Karpas-422 (cell line): ENCODE measurements at places on chromosomes 3 and 15. TPM values are rescaled to one million over a fixed set of nuclear protein-coding genes. Genes with fewer than 3 reads are reported as not detected.

SNRPN gene
- 116 and 173 TPM in 2 replicates for total RNA-seq

CDC25A gene
- total RNA-seq, result 12.9 and 17.1 TPM in 2 replicates

GRCh38 chr3:100151024-100151707 lies 36.9 kb upstream of the FILIP1L start:
- DNase-seq, result no peak

ZNF385D gene
- total RNA-seq, result not detected in 2 replicates

DNA sequence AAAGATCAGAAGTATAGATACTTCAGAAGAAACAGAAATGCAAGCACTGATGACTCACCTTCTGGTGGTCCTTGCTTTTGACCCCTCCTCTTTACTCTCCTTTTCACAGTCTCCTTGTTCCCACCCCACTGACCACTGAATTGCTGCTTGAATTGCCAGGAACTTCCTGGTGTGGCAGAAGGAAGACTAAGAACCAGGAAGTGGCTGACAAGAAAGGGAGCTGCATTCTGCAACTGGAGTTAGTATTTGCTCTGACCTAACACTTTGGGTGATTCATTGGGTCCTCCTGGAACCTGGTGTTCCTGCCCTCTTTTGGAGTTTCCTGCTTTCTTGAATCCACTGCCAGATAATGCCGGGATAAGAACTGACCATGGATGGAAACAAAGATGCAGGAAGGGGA lies 23.0 kb downstream of the KY start:
- DNase-seq, result no peak

LARP6 gene
- not detected in 2 replicates for total RNA-seq

- no peak for DNase-seq
Measured at GRCh38 chr3:86229086-86229774, 761.7 kb downstream of the VGLL3 start.

ZPLD1 gene
- total RNA-seq, result not detected in 2 replicates

ADGRG7 gene
- total RNA-seq, result not detected in 2 replicates

- no peak for DNase-seq
Measured at GRCh38 chr3:122668930-122669730, 11.5 kb upstream of the PARP14 start.

DNA sequence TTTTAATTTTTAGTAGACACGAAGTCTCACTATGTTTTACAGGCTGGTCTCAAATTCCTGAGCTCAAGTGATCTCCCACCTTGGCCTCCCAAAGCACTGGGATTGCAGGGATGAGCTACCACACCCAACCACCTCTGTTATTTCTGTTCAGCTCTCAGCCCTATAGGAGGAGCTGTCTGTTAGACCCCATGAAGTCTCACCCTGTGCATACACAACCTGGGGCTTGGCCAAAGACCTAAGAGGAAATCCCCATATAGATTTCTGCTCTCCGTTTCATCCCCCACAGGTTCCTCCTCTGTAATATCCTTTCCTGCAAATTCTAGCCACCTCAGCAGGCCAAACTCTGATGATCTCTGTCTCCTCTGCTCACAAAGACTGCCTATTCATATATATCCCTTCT lies 56.6 kb upstream of the CTDSPL2 start:
- DNase-seq, result no peak
